ENCODE measurements at places on chromosomes 2 and 18.

DNA sequence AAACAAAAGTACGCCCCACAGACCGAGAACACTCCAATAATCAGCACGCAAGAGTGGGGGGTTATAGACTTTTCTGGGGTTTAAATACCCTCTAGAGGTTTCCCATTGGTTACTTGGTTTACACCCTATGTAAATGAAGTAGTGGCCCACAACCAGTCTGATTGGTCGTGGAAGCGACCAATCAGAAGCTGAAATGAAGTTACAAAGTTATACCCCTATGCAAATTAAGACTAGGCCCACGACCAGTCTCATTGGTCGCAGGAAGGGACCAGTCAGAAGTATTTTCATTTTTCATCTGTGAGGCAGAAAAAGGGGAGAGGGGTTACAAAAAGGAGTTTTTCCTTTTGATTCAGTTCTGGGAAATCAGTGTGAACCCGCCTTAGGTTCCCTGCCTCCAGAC lies 55.3 kb upstream of the YWHAQ start:
- DNase-seq, result no peak

DNA sequence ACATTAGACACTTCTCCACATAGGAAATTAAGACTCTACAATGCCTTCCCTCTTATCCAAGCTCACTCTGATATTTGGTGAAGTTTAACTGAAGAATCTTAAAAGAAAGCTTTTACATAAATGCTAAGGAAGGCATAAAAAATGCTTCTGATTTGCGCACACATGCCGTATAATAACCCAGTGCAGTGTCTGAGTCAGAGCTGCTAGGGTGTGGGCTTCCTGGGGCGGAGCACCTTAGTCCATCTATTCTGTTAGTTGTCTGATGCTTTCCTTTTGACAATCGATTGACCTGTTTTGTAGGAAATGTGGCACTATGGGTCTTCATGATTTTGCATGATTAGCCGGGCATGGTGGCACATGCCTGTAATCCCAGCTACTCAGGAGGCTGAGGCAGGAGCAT lies 231.5 kb downstream of the AFF3 start:
- no peak for DNase-seq

GRCh38 chr2:153420394-153420793 lies 58.2 kb downstream of the RPRM start:
- no peak for DNase-seq

DNA sequence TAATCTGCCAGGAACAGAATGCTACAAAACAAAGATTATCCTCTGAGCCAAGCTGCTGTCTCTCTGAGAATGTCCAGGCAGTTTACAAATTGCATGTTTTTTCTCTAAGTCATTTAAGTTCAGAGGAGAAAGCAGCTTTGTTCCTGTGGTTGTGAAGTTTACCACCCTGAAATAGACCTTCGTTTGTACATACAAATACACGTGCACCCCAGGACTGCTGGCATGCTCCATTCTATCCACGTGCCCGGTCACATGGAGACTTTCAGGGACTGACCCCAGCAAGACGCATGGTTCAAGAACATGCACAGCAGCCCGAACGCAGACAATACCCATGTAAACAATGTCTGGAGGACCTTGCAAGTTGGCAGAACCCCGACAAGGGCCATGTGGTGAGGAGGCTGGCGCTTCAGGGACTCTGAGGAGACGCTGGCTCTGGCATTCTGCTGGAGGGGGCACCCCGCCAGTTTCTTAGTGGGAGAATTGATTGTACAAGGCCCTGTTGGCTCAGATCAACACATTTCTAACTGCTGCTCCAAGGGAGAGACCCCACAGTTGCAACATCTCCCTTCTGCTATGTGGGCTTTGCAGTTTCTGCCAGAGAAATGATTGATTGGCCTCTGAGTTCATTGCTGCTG lies 33.3 kb downstream of the FAM178B start:
- DNase-seq, result no peak

- peak; percentile 60 for DNase-seq
Observed at GRCh38 chr2:227889336-227889735, 17.9 kb downstream of the DAW1 start.

- no peak for DNase-seq
Observed at GRCh38 chr2:110097506-110098220, 18.0 kb downstream of the MALL start.

GRCh38 chr2:216773072-216773471 lies 77.7 kb upstream of the IGFBP5 start:
- no peak for DNase-seq

- DNase-seq, result no peak
Observed at GRCh38 chr2:101795033-101795432, 97.5 kb downstream of the MAP4K4 start.

DNA sequence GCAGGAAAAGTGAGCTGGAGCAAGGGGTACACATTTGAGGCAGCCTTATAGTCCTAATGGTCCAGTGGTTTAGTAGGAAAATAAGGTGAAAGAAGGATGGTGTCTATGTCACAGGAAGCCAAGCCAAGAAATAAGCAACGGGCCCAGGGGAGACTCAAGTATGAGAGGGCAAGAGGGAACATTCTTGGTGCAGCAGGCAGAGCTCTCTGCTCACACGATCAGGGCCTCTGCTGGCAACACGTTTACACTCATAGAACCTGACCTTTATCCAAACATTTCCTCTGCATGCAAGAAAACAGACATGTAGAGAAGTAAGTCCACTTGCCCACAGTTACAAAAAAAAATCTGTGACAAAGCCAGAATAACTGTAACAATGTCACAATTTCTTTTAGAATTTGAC lies 32.6 kb upstream of the LRRC30 start:
- DNase-seq, result no peak

GRCh38 chr2:65264821-65265670 lies 37.4 kb downstream of the ACTR2 start:
- DNase-seq, result peak; percentile 43

- no peak for DNase-seq
Observed at GRCh38 chr18:6537475-6537874, 122.8 kb upstream of the L3MBTL4 start.

GRCh38 chr2:215698566-215698965 lies 262.7 kb upstream of the FN1 start:
- DNase-seq, result no peak

- DNase-seq, result peak; percentile 17
Observed at GRCh38 chr2:129396980-129397599, 582.4 kb upstream of the RAB6C start.

DNA sequence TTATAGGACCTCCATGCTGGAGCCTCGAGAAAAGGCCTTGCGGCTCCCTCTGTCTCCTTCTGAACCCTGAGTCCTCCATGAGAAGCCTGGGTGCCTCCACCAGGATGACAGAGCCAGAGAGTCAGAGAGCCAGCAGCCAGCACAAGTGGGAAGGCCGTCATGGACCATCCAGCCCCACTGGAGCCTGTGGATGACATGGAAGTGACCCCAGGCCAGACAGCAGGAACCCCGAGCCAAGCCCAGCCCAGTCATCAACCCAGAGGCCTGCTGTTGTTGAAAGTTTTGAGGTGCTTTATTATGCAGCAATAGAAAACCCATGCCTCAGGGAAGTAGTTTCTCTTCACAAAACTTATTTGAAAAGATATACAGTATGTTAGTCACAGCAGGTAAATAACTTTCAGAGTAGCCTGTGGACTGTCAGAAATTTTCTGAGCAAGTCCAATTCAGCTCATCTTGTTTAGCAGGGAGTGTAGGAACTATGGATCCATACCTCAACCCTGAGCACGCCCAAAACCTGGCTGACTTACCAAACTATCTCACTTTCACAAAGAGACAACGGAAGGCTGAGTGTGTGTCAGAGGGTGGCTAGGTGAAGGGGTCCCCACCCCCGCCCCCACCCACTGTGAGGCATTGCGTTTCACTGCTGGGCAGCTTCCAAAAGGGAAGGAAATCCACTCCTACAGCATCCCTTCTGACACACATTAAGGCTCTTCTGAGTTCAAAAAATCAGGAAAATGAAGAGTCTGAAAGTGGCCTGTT lies 79.9 kb upstream of the NDUFV2 start:
- no peak for DNase-seq

- DNase-seq, result no peak
Observed at GRCh38 chr2:14700753-14701152, 68.2 kb downstream of the LRATD1 start.

GRCh38 chr2:74006459-74006858 lies 21.7 kb downstream of the TET3 start:
- no peak for DNase-seq

GRCh38 chr18:8052237-8052701 lies 485.2 kb downstream of the PTPRM start:
- DNase-seq, result no peak

GRCh38 chr2:68753318-68753717 lies 18.7 kb downstream of the ARHGAP25 start:
- DNase-seq, result no peak

DNA sequence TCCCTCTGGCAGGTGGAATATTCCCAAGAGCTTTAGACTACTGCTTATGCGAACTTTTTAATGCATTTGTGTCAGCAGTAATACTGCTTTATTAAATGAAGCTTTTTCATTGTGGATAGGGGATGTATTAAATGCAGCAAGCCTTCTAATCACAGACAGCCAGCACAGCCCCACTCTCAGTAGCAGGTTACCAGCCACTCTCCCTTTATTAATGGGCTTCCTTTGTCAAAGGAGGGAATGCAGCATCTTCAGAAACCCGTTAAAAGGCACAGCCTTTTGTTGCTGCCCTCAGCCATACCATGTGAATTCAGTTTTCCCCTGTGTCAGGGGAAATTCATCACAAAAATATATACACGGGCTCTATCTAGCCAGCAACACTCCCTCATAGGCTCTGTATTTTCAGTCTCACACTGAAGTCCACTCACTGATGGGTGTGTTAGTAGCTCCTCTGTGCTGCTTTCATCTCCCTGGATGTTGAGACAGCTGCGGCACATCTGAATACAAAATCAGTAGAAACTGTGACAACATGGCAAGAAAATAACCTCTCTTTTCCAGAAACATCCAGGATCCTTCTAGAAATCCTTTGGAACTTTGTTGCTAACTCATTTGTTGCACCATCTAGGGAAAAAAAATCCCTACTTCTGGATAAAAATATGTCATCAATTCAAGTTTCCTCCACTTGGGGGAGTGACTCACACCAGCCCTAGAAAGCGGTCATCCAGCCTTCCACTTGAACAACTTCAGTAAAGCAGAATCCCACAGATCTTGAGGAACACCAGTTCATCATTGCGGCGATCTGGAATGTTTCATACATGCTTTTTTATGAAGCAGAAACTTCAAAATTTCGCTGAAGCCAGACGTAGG lies 48.4 kb downstream of the LRRTM1 start:
- DNase-seq, result no peak

DNA sequence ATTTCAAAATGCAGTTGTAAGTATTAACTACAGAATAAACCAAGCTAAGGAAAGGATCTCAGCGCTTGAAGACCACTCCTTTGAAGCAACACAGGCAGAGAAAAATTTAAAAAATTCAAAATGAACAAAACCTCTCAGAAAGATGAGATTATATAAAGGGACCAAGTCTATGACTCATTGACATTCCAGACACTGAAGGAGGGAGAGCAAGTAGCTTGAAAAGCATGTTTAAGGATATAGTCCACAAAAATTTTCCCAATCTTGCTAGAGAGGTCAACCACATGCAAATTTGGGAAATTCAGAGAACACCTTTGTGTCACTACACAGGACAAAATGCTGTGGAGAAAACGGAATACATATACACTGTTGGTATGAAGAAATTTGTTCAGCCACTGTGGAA lies 112.6 kb upstream of the MC4R start:
- DNase-seq, result no peak

DNA sequence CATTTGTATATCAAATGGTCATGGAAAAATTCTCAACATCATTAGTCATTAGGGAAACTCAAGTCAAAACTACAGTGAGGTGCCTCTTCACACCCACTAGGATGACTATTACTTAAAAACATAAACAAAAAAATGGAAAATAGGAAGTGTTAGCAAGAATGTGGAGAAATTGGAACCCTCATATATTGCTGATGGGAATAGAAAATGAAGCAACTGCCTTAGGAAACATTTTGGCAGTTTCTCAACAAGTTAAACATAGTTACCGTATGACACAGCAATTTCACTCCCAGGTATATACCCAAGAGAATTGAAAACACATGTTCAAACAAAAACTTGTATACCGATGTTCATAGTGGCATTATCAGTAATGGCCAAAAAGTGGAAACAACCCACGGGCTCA lies 18.1 kb upstream of the CYP26B1 start:
- no peak for DNase-seq

DNA sequence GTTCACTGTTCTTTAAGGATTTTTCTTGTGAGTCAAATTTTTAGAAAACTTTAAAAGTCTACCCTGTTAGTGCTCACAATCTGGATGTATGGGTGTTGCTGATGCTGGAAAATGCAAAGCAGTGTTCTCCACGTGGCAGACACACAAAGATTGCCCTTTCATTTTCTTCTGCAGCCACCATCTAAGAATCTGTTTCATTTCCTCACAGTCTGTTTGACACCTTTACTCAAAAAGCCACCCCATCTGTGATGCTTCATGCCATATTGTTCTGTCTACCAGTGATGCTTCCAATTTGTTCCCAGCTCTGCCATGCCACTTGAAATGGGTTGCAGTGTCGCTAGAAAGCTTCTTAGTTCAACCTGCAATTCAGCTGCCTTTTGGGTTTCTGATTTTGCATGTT lies 464.2 kb upstream of the UBE2E3 start:
- no peak for DNase-seq

- DNase-seq, result no peak
Observed at GRCh38 chr18:32040936-32041335, 22.3 kb downstream of the RNF125 start.

DNA sequence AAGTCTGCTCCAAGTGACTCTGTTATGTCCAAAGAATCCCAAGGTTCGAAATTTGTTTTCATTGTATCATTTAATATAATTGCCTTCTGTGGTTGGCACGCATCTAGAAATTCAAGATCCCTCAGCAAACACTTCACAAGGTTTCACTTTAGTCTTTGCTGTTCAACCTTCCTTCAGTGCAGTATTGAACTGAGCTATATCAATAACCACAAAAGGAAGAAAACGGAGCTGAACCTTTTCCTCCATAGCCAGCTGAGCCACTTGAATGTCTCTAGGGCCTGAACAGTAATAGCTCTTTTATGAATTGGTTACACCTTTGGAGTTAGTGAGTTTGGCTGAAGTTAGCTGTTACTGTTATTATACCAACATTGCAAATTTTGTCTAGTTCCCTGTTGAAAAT lies 357.7 kb upstream of the HNRNPA3 start:
- no peak for DNase-seq

GRCh38 chr2:238476258-238476657 lies 49.5 kb downstream of the ASB1 start:
- no peak for DNase-seq

GRCh38 chr2:105674401-105674800 lies 70.3 kb upstream of the NCK2 start:
- DNase-seq, result no peak

- DNase-seq, result no peak
Observed at GRCh38 chr18:5253910-5254309, 41.6 kb downstream of the ZBTB14 start.

DNA sequence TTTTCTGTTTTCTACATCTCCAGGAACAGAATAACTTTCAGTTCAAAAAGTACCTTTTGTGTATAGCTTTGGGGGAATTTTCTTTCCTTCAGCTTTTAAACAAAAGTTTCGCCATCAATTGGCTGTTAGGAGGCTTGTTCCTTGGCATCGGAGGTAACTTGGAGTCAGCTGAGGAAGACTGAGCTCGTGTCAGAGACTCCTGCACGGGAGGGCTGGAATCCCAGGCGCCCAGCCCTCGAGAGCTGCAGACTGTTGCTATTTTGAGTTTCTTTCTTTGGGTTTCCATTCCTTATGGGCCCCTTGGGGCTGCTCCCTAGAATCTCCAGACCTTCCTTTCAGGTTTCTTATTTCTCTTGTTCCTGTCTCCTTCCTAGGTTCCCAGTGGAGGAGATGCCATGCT lies 8.1 kb downstream of the EMILIN2 start:
- DNase-seq, result no peak

All from NCI-H1105 (cell line).